ENCODE measurements at places on chromosomes 1 and 21.
A peak's percentile ranks its signal among the peaks of the same experiment; 100 is the strongest.

DNA sequence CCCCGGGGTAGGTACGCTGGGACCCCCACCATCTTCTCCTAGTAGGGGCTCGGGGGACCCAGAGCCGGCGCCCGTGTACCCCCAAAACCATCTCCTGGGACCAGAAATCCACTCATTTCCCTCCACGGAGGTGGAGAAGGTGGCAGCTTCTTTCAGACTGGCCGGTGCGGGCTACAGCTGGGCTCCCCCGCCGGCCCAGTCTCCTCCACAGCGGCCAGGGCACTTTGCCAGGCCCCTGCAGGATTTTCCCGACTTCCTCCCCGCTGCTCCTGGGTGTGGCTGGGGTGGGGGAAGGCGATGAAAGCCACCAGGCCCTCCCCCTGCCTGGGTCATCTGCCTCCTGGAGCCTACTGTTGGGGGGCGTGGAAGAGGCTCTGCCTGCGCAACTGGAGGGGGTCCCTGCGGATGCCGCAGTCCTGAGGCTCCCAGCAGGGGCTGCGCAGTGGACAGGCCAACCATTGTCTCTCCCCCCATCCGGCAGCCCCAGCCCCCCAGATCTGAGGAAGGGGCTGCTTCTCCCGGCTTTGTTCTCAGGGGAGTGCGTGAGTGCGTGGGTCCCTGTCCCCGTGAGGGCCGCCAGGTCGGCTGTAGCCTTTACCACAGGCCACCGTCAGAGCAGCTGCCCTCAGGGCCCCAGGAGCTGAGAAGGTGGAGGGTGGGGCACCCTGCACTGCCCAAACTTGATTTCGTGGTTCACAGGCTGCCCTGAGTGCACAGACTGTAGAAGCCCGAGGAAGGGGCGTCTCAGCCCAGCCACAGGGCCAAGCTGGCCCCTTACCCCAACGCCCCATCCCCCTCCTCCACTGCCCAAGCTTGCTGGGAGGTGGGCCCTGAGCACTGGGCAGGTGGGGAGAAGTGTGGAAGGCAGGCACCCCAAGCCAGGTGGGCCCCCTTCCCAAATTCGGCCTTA is 1.3 kb downstream of the AGRN start:
- no peak for DNase-seq

- peak; percentile 95 for DNase-seq
Measured at GRCh38 chr1:43454270-43455011, 710 bp upstream of the HYI start.

GRCh38 chr21:25572861-25573310 is 34.4 kb downstream of the MRPL39 start:
- no peak for DNase-seq

- DNase-seq = no peak
Measured at GRCh38 chr1:106995970-106996369, 60.5 kb upstream of the PRMT6 start.

GRCh38 chr1:65232461-65232990 is 76.8 kb upstream of the DNAJC6 start:
- no peak for DNase-seq

GRCh38 chr1:101107496-101108110 is 82.0 kb upstream of the DPH5 start:
- DNase-seq = no peak
